ENCODE measurements at places on chromosomes 7 and 10. TPM values are rescaled to one million over a fixed set of nuclear protein-coding genes. Genes with fewer than 3 reads are reported as not detected.

The C7orf33 gene
- polyA plus RNA-seq: not detected

DNA sequence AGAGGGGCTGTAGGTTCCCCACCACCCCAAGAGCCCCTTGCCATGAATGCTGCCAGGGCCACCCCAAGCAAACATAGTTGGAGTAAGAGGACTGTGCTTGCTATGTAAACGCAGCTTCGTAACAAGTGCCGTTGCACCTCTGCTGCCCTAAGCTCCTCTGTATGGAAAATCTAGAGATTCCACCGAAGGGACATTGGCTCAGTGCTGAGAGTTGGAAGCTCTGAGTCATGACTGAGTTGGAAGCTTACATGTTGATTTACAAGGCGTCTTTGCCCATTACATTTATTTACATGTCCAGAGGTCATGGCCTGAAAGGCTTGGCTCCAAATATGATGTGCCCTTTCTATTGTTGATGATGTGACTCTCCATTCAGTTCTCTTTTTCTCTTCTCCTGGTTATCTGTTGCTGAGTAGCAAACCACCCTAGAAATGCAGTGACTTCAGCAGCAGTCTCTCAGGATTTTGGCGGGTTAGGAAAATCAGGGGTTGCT is 233.1 kb upstream of the TCF7L2 start:
- DNase-seq: no peak

The KCTD7 gene
- polyA plus RNA-seq: 20.1 TPM

GRCh38 chr7:105635197-105635596 is 53.9 kb upstream of the EFCAB10 start:
- DNase-seq: no peak

DNA sequence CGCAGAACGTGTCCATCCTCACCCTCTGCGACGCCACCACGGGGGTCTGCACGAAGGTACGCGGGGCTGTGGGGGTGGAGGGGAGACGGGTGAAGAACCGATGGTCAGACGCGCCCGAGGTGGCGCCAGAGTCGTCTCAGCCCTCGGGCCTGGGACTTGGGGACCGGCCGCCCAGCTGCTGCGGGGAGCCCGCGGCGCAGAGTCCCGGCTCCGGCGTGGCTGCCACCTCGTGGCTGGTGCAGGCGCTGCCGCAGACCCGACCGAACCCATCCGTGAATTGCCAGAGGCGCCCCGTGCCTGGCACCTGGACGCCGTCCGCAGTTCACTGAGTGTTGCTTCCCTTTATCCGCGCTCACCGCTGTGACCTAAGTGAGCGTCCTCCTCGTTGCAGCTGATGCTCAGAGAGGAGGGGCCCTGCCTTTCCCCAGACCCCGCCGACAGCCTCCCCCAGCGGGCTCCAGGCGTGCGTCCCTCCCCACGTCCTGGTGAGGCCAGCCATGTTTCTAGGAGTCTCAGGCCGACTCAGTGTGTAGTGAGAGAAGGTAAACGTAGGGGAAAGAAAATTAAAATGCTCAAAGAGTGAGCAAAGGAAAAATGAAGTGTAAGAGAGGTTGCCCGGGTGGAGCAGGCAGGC is 208.7 kb downstream of the PAXIP1 start:
- no peak for DNase-seq

DNA sequence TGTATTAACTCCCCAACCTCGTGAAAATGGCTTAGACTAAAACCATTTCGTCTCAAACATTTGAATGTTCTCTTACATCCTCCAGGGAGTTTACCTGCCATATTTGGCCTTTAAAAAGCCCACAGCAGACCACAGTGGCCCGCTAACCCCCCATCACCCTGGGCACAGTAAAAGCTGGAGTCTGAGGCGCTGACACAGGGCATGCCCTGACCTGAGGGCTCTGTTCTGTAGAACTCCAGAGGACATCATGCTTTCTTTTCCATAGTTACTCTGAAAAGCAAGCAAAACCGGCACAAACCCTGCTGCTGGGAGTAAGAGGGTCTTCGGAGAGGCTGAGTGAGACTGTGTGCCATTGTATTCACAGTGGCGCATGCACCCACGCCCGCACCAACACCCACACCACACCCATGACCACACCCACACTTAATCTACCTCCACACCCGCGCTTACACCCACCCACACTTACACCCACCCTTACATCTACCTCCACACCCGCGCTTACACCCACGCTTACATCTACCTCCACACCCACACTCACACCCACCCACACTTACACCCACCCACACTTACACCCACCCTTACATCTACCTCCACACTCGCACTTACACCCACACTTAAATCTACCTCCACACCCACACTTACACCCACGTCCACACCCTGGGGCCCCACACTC is 32.1 kb downstream of the LRRC27 start:
- DNase-seq: peak; percentile 30

- peak; percentile 44 for DNase-seq
These were observed at the start of gene HHEX for GRCh38 chr10:92689663-92690210. Gene HHEX, plus strand, starts transcription at chr10:92689955. Its CDS starts 32 bp downstream, at chr10:92689987.

The GRM3 gene
- 0.16 TPM for polyA plus RNA-seq

DNA sequence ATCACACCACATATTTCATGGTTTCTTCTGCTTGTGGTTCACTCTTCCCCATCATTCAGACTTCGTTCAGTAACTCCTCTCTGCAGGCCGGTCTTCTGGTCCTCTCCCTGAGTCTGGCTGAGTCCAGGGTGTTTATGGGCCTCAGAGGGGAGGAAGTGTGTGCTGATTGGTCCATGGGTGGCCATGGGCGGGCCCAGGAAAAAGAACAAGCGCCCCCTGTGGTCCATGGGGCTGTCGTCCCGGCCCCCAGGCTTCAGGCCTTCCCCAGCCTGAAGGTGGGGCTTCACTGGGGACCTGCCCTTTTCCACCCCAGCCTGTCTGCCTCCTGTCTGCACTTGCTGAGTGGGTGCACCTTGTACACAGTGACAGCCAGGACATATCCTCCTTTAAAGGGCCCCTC is 123.7 kb downstream of the VIPR2 start:
- no peak for DNase-seq

DNA sequence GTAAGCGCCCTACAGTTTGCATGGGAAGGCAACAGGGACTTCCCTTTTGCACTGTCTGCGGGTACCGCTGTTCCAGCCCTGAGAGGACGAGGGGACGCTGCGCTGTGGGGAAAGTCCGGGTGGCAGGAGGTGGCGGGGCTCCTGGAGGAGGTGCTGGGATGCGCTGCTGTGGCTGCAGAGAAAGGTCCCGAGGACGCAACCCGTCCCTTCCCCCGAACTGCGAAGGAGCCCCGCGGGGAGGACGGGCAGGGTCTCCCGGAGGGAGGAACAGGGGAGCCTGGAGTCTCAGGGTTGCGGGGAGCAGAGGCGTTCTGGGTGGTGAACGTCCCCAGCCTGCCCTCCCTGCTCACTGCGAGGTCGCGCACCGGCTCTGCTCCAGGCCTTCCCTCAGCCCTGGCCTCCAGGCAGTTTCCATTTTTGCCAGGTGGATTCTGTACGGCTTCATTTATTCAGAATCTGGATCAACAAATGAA is 91.6 kb downstream of the CXCL12 start:
- DNase-seq: no peak

DNA sequence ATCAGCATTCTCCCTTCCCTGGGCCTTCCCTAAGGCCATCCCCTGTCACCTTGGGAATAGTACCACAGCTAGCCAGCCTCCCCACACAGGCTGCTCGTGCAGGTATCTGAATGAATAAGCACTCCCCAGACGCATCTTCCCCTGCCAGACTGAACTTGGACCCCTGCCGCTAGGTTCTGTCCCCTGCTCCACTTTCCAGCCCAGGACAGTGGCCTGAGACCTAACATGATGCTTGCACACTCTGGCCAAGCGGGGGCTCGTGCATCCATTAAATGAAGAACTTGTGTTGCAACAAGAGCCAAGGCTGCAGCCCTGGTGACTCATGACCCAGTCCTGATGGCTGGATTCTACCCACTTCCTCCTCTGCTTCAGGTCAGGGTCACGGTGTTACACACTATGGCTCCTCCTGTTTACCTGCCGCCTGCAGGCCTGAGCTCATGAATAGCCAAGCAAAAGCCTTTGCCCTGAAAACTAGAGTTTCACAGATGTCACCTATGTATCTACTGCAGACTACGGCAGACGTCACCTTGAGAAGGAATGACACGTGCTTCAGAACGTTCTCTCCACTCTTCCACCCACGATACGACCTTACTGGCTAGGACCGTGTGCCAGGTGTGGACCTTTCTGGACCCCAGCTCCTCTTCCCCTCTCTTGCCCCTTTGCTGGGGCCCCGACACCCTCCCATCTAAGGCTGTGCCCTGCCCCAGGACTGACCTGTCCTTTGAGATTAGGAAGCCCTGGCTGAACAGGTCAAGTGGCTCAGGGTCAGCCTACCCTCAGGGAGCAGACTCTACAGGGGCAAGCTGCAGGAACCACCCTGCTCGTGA is 6.5 kb downstream of the ASB13 start:
- DNase-seq: peak; percentile 71

DNA sequence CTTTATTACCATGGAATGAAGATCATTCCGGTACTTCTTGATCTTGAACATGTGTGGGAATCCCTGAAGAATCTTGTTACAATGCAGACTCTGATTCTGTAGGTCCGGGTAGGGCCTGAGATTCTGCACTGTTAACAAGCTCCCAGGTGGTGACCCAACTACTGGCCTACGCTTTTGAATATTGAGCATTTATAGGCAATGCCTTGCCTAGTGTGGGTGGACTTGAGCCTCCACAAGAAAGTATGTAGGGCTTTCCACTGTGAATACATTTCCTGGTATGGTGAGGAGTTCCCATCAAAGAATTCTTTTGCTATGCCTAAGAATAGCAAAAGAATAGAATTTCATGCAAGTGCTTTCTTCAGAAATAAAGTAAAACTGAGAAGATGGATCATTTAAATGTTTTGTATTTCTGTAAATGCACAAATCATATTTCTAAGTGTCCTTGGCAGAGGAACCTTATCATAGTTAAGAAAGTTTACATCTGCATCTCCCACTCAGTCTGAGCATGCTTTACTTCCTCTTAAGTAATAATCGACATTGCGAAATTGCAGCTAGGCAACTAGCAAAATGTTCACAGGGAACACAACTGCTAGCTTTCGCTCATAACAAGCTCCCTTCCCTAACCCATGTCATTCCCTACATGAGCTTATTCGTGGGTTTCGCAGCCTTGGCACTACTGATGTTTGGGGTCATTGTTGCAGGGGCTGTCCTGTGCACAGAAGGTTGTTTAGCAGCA is 71.4 kb downstream of the AHR start:
- peak; percentile 70 for DNase-seq

DNA sequence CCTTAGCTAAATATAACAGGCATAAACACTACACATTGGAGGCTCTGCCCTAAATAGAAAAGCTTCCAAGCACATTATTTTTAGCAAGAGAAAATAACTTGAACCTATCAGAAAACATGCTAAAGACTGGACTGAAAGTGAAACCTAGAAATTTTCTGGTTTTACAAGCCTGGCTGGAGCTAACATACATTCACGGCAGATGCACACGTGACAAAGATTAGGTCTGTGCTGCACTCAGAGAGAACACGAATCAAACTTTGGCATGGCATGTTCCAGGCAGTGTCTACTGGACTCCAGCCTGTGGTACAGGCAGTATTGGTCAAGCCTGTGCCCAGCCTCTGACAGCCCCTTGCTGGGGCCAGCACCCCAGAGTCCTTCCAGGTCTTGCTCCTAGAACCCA is 94.1 kb upstream of the PCBD1 start:
- DNase-seq: peak; percentile 89

- DNase-seq: no peak
These were observed 7.0 kb downstream of the NOS3 start for GRCh38 chr7:150997817-150998216.

GRCh38 chr7:97471491-97471890 is 260.4 kb upstream of the TAC1 start:
- DNase-seq: no peak

- no peak for DNase-seq
These were observed 31.8 kb downstream of the REEP3 start for GRCh38 chr10:63553031-63553430.

- no peak for DNase-seq
These were observed 96.7 kb downstream of the KIF20B start for GRCh38 chr10:89798092-89798491.

- DNase-seq: peak; percentile 98
These were observed 81.6 kb upstream of the PFKP start for GRCh38 chr10:2985729-2986232.

- no peak for DNase-seq
These were observed 6.1 kb upstream of the VCL start for GRCh38 chr10:73991884-73992245.

The SEMA3C gene
- polyA plus RNA-seq: 70.6 TPM
